ENCODE measurements at places on chromosomes 5 and 9.
A peak's percentile ranks its signal among the peaks of the same experiment; 100 is the strongest.

DNA sequence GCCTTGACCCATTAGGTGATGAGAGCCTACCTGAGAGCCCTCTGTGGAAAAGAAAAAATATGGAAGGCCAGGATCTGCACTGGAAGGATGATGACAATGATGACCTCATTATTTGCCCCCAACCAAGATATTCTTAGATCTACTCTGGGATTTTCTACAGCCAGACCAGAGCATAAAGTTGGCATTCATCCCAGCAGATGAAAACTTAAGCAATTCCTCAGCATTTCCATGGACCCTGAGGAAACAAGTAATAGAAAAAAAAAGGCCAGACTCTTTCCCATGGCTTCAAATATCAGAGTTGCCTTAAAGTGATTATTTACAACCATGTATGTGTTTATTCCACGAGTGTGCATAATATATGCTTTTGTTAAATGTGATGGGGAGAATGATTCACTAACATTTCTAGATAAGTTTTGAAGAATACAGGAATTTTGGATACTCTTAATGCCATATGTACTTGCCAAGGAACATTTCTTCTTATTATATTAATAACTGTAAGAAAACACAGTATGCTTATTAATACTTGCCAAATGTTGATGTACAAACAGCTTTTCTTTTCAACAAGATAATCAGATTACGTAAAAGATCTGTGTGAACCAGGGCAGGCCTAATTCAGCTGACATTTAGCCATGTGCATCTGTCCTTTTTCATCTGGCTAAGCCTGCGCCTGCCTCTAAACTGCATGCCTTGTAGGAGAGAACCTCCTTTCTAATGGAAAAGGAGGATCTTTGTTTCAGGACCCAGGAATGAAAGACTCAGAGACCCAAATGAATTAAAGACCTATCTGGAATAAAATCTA lies 94.8 kb downstream of the ARRDC3 start:
- H3K27me3 ChIP-seq = no peaks in the 10 kb centered on the region
- no peak overlapping the region for H3K4me3 ChIP-seq
- H3K4me1 ChIP-seq = peaks cover 22% of the 10 kb centered on the region
- no peaks in the 10 kb centered on the region for H3K36me3 ChIP-seq
- DNase-seq = no peak

GRCh38 chr9:34203275-34203991 lies 24.6 kb downstream of the UBAP1 start:
- H3K27ac ChIP-seq = no peak overlapping the region
- no peak for DNase-seq
- no peaks in the 10 kb centered on the region for H3K27me3 ChIP-seq
- peaks cover 26% of the 10 kb centered on the region for H3K4me1 ChIP-seq

DNA sequence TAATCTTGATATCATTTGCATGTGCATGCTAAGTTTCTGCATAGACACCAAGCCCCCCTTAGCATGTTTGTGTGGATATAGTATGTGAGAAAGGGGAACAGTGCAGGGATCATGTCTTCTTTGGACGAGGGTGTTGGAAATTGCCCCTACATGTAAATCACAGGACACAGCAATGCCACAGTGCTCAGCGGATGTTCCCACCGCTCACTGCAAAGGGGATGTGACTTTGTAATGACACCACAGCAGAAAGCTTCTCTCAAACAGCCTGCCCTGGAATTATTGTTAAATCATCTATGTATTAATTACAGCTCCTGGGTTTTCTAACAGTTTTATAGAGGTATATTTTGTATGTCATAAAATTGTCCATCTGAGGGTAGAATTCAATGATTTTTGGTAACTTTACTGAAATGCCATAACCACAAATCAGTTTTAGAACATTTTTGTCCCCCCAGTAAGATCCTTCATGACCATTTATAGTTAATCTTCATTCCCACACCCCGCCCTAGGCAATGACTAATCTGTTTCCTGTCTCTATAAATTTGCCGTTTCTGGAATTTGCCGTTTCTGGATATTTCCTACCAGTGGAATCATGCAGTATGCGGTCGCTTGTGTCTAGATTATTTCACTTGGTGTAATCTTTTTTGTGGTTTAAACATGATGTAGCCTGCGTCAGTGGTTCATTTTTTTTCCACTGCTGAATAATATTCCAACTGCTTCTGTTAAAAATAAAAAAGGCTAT lies 648.5 kb upstream of the WWC1 start:
- H3K4me1 ChIP-seq = peaks cover 3% of the 10 kb centered on the region
- no peak for DNase-seq
- H3K27ac ChIP-seq = no peak overlapping the region
- no peaks in the 10 kb centered on the region for H3K36me3 ChIP-seq

- no peaks in the 10 kb centered on the region for H3K36me3 ChIP-seq
- H3K27me3 ChIP-seq = no peaks in the 10 kb centered on the region
- peak overlapping the region; percentile 14 for H3K4me3 ChIP-seq
- no peaks in the 10 kb centered on the region for H3K4me1 ChIP-seq
- no peak overlapping the region for H3K27ac ChIP-seq
Measured at GRCh38 chr9:119282476-119283077, 86.7 kb downstream of the BRINP1 start.

DNA sequence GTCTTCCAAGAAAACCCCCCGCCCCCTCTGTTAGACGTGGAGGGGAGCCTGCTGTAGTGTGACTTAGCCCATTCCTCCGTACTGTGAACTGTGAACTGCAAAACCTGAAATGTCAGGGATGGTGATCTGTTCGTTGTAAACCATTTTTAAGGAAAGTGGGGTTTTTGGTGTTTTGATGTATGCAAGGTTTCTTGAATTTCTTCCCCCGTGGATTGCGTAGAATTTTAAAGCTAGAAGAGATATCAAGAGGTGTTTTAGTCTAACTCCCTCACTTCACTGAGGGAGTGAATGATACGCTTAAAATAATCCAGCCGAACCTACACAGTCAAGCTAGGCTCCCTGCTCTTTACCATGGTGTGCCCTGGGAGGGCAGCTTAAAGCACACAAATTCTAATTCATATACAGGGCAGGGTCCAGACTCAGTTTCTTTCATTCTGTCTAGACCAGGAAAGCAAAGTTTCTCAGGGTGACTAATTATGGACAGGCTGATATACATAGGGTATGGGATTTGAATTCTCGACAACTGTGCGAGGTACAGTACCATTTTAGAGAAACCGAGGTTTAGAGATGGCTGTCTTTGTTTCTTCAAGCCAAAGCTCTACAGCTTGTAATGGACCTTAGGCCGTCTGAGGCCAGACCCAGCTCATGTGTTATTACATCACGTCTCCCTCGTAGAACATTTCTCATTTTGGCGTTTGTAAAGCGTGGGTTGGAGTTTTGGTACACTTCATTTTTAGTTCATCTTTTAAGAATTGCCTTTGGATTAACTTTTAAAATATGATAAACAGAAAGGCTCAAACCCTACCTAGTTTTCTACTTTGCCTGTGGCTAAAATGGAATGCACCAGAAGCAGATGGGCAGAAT lies 2.7 kb downstream of the PTGER4 start:
- DNase-seq = no peak
- H3K27ac ChIP-seq = peak overlapping the region; percentile 29
- no peaks in the 10 kb centered on the region for H3K36me3 ChIP-seq
- H3K4me3 ChIP-seq = peak overlapping the region; percentile 94
- H3K27me3 ChIP-seq = no peaks in the 10 kb centered on the region
- no peaks in the 10 kb centered on the region for H3K4me1 ChIP-seq

- H3K27me3 ChIP-seq = no peaks in the 10 kb centered on the region
- H3K4me1 ChIP-seq = no peaks in the 10 kb centered on the region
- no peak for DNase-seq
- no peak overlapping the region for H3K27ac ChIP-seq
- no peak overlapping the region for H3K4me3 ChIP-seq
Measured at GRCh38 chr9:114641967-114642366, 15.6 kb downstream of the TEX53 start.
